Mesothelial cell of epicardium (in vitro differentiated cells): ENCODE measurements at places on chromosomes 5 and 9. TPM values are rescaled to one million over a fixed set of nuclear protein-coding genes. Genes with fewer than 3 reads are reported as not detected.

DYNC2I2 gene
- total RNA-seq: 35.2 to 38.3 TPM (median 37.2 TPM) in 3 replicates

RMI1 gene
- 8.8 to 9.8 TPM (median 9.2 TPM) in 3 replicates for total RNA-seq

SLC6A3 gene
- 0.04 to 0.07 TPM in 2 of 3 replicates, not detected in the other for total RNA-seq

ECSCR gene
- total RNA-seq: 0.29 TPM in 1 of 3 replicates, not detected in the others

FOXD4L6 gene
- total RNA-seq: 0.53 TPM in 1 of 3 replicates, not detected in the others

ARID3C gene
- total RNA-seq: 0.42 to 0.80 TPM in 2 of 3 replicates, not detected in the other

SPRY4 gene
- total RNA-seq: 21.3 to 21.5 TPM (median 21.4 TPM) in 3 replicates

IARS1 gene
- total RNA-seq: 117 to 127 TPM (median 126 TPM) in 3 replicates

PIP5KL1 gene
- 7.6 to 9.0 TPM (median 8.2 TPM) in 3 replicates for total RNA-seq

ESM1 gene
- 0.23 to 0.40 TPM in 2 of 3 replicates, not detected in the other for total RNA-seq

PARP8 gene
- total RNA-seq: 27.0 to 29.4 TPM (median 27.5 TPM) in 3 replicates

PRLR gene
- total RNA-seq: 1.2 to 2.1 TPM (median 1.7 TPM) in 3 replicates

IFNA2 gene
- total RNA-seq: 0.34 to 0.62 TPM (median 0.58 TPM) in 3 replicates

FABP6 gene
- not detected in 3 replicates for total RNA-seq

NOL6 gene
- 37.7 to 38.4 TPM (median 37.9 TPM) in 3 replicates for total RNA-seq

IFNB1 gene
- not detected in 3 replicates for total RNA-seq

SLC35D2 gene
- total RNA-seq: 21.0 to 22.2 TPM (median 22.0 TPM) in 3 replicates

HMCN2 gene
- 5.8 to 6.5 TPM (median 6.0 TPM) in 3 replicates for total RNA-seq

LCN1 gene
- total RNA-seq: not detected in 3 replicates

ITGA1 gene
- 8.3 to 10.8 TPM (median 9.1 TPM) in 3 replicates for total RNA-seq

CCDC187 gene
- 0.42 to 0.54 TPM (median 0.47 TPM) in 3 replicates for total RNA-seq

ZFP37 gene
- 8.2 to 9.3 TPM (median 8.9 TPM) in 3 replicates for total RNA-seq

GRXCR2 gene
- not detected in 3 replicates for total RNA-seq

FCHSD1 gene
- 48.6 to 52.0 TPM (median 51.5 TPM) in 3 replicates for total RNA-seq

MELK gene
- total RNA-seq: 14.8 to 15.4 TPM (median 15.0 TPM) in 3 replicates

MSX2 gene
- total RNA-seq: 83.9 to 86.9 TPM (median 85.2 TPM) in 3 replicates

PCDHA1 gene
- total RNA-seq: not detected in 3 replicates

PCDHGB6 gene
- 74.0 to 76.3 TPM (median 75.7 TPM) in 3 replicates for total RNA-seq

FREM1 gene
- total RNA-seq: 60.5 to 71.4 TPM (median 62.9 TPM) in 3 replicates

GLDC gene
- total RNA-seq: 1.0 to 2.0 TPM (median 1.5 TPM) in 3 replicates

PTPA gene
- 157 to 164 TPM (median 160 TPM) in 3 replicates for total RNA-seq

CAMK4 gene
- 11.4 to 13.3 TPM (median 11.7 TPM) in 3 replicates for total RNA-seq

GAPT gene
- 1.3 to 2.0 TPM (median 1.6 TPM) in 3 replicates for total RNA-seq

ELP1 gene
- 29.1 to 35.8 TPM (median 31.0 TPM) in 3 replicates for total RNA-seq

PAEP gene
- total RNA-seq: not detected in 3 replicates

NPR3 gene
- 3.3 to 4.1 TPM (median 3.8 TPM) in 3 replicates for total RNA-seq

STOML2 gene
- 92.2 to 95.3 TPM (median 93.4 TPM) in 3 replicates for total RNA-seq

SAPCD2 gene
- 5.7 to 6.2 TPM (median 5.9 TPM) in 3 replicates for total RNA-seq

PCDHA13 gene
- total RNA-seq: 5.4 to 6.1 TPM (median 5.8 TPM) in 3 replicates

TMEM171 gene
- total RNA-seq: 0.18 TPM in 2 of 3 replicates, not detected in the other

PTPN3 gene
- total RNA-seq: 6.2 to 7.5 TPM (median 6.8 TPM) in 3 replicates

GOLPH3 gene
- total RNA-seq: 66.2 to 73.7 TPM (median 68.8 TPM) in 3 replicates

ZBTB26 gene
- 15.7 to 16.7 TPM (median 16.2 TPM) in 3 replicates for total RNA-seq

IL33 gene
- total RNA-seq: 4.2 to 5.4 TPM (median 4.7 TPM) in 3 replicates

TLR4 gene
- 0.66 to 1.7 TPM (median 0.78 TPM) in 3 replicates for total RNA-seq

CRB2 gene
- 35.1 to 43.0 TPM (median 41.0 TPM) in 3 replicates for total RNA-seq

SPATA31D4 gene
- not detected in 3 replicates for total RNA-seq

CDKN2A gene
- total RNA-seq: 79.5 to 88.5 TPM (median 86.1 TPM) in 3 replicates
